Activated CD8-positive, alpha-beta T cell treated with anti-CD3 and anti-CD28 coated beads for 36 hours (primary cell): ENCODE measurements at places on chromosomes 11 and 22. TPM values are rescaled to one million over a fixed set of nuclear protein-coding genes. Genes with fewer than 3 reads are reported as not detected.

Gene TUT1
- 38.0 TPM for total RNA-seq

Gene FAU
- total RNA-seq, result 1,137 TPM

Gene ACCS
- 7.1 TPM for total RNA-seq

Gene KDM4D
- 1.1 TPM for total RNA-seq

Gene ASCL2
- 3.4 TPM for total RNA-seq

Gene MUC6
- total RNA-seq, result not detected

Gene CATSPERZ
- total RNA-seq, result 0.52 TPM

Gene TMEM191B
- 2.1 TPM for total RNA-seq

Gene TEX54
- total RNA-seq, result not detected

Gene CSTF3
- total RNA-seq, result 34.9 TPM

Gene EED
- 114 TPM for total RNA-seq

Gene VPREB1
- total RNA-seq, result not detected

Gene JAML
- total RNA-seq, result 251 TPM

Gene CASP12
- total RNA-seq, result not detected

Gene TKFC
- 86.3 TPM for total RNA-seq
